ENCODE measurements at places on chromosomes 3 and 15. TPM values are rescaled to one million over a fixed set of nuclear protein-coding genes. Genes with fewer than 3 reads are reported as not detected.

The COL6A5 gene
- 0.09 TPM for total RNA-seq

The SNTN gene
- total RNA-seq = not detected

The TM4SF18 gene
- 22.3 TPM for total RNA-seq

The SLC12A1 gene
- not detected for total RNA-seq

The ZNF620 gene
- 1.9 TPM for total RNA-seq

The GOLGA8O gene
- 0.24 TPM for total RNA-seq

The GREM1 gene
- 77.3 TPM for total RNA-seq

The ADAMTSL3 gene
- 4.9 TPM for total RNA-seq

The CGNL1 gene
- total RNA-seq = 4.7 TPM

Data from omental fat pad (tissue), 4 donors.